ENCODE measurements at places on chromosomes 12 and 14. TPM values are rescaled to one million over a fixed set of nuclear protein-coding genes. Genes with fewer than 3 reads are reported as not detected.
A peak's percentile ranks its signal among the peaks of the same experiment; 100 is the strongest.

DNA sequence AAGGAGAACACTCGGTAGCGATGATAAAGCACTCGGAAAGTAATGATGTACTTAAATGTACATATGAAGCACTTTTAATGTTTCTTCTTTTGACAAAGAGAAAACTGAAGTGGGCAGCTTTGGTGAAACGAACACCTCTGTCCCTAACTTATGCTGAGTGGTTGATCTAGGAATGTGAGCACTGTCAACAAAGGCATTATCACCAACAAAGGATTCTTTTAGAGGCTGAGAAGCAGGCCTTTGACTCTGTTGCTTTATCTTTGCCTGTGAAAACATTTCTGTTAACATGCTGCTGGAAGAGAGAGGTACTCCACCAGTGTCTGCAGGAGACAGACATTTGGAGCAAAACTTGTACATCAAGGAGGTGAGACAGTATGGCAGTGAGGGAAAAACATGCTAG is 103.2 kb upstream of the VRK1 start:
- DNase-seq = no peak

GRCh38 chr12:639988-640387 is 23.3 kb downstream of the NINJ2 start:
- DNase-seq = no peak

GRCh38 chr14:100239211-100239839 is 381 bp downstream of the YY1 start:
- DNase-seq = no peak

Gene SLCO1B1
- not detected for total RNA-seq

DNA sequence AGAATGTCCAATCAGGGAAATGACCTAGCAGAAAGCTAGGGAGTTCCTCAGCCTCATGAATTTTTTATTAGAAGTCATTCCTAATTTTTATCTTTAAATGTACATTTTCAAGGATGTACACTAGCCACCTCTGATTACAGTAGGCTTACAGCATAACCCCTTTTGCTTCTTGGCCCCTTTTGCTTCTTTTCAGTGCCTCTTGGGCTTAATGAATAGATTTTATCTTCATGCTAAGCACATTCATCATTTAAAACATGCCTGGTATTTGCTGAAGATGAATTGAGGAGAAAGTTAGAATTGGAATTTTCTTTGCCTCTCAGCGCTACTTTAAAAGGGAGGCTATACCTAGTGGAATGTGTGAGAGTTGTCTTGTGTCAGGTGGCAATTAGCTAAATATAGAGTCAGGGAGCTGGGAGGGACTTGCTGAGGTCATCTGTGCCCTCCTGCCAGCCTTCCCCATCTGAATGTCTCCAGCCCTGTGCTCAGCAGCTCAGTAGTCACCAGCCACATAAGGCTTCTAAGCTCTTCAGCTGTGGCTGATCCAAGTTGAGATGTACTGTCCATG is 132.1 kb downstream of the SAMD4A start:
- no peak for DNase-seq

DNA sequence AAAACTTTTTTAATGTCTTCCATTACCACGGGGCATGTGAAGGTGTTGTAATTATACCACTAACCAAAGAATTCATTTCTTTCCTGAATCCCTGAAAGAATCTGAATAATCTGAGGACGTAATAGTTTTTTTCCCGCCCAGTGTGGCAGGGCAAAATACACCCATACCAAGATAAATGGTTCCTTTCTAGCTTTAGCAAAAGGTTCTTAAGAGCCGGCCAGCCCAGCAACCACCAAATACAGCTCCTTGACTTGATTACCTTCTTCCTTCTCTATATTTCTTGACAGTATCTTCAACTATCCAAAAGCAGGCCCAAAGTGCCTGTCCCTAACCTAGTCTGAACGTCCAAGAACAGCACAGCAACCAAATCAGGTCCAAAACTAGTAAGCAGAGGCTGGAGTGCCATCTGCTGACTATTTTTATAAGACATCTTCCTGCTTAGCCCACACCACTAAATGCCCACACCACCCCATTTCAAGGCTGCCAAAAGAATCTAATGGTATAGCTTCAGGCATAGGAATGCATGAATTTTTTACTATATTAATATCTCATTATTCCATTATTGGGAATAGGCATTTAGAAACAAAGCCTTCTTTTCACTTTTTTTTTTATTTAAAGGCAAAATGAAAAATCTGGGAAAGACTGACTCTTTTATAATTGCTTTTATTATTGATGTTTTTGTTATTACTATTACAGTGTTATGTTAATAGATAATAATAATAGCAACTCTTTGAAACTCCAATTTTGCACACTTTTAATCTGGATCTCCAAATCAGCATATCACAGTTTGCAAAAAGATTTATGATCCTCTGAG is 524.4 kb downstream of the MED13L start:
- no peak for DNase-seq

GRCh38 chr14:57326253-57326652 is 57.5 kb downstream of the AP5M1 start:
- DNase-seq = no peak

Gene PDE3A
- 93.8 TPM for total RNA-seq

DNA sequence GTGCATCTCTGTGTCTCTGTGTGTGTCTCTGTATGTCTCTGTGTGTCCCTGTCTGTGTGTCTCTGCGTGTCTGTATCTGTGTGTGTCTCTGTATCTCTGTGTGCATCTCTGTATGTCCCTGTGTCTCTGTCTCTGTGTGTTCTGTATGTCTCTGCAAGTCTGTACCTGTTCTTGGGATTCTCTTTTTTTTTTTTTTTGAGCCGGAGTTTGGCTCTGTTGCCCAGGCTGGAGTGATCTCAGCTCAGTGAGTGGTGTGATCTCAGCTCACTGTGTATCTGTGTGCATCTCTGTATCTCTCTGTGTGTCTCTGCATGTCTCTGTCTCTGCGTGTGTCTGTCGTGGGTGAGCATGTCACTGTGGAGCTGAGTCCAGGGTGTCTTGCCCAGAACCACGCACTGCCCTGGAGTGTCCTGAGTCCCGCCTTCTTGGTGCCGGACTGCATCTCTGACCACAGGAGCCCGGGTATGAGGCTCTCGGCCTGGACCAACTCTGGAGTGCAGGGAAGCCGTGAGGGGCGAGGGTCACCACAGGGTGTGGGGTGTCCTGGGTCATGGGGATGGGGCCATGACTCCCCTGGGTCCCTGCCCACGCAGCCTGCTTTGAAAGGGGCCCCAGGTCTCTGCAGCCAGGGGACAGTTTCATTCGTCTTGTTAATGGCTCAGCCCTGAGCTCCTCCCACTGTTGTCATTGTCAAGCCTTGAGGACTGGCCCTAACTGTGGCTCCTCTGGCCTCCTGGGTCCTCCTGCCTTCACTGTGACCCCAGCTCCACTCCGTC is 11.8 kb downstream of the MYL2 start:
- no peak for DNase-seq

DNA sequence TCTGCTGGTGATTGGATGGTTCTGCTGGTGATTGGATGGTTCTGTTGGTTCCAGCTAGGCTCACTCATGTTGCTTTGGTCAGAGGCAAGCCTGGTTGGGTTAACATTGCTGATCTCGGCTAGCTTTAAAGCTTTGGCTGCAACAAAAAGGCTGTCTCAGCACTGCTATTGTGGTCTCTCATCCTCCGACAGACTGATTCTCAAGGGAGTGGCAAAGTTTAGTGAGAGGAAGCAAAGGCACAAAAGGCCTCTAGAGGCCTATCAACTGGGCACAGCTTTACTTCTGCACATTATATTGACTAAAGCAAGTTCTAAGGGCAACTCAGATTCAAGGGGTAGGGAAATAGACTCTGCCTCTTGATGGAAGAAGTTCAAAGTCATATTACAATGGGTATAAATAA is 84.7 kb upstream of the LGR5 start:
- no peak for DNase-seq

Gene RHOJ
- 12.1 TPM for total RNA-seq

DNA sequence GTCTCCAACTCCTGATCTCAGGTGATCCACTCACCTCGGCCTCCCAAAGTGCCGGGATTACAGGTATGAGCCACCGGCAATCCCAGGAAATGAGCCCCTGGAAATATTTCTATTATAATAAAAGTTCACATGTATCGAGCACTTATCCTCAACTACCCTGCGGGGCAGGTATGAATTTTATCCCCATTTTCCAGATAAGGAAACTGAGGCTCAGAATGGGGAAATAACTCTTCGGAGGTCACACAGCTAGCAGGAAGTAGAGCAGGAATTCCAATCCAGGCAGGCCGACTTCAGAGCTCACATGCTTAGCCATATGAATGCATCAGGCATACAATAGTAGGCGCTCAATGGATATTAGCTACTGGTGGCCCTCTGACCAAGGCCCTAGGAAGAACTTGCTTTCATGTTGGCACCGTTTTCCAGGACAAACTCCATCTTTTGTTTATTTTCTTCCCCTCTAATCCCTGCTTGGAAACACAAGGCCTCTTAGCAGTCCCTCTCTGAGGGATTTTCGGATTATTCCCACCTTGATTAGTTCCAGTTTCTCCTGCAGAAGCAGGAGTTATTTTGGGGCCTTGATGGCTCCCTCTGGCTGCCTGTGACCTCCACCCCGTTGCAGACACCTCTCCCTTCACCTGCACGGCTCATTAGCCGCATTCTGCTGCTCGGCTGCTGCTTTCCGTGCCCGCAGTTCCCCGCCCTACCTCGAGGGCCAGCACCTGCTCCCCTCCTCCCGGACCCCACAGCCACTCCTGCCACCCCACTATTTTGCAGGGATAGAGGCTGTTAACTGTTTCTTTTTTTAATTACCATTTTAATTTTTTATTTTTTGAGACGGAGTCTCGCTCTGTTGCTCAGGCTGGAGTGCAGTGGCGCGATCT is 18.7 kb upstream of the POP5 start:
- no peak for DNase-seq

GRCh38 chr12:89661706-89662330 is 46.8 kb downstream of the ATP2B1 start:
- DNase-seq = no peak

GRCh38 chr14:75491376-75491978 is 30.8 kb upstream of the BATF start:
- peak; percentile 74 for DNase-seq

GRCh38 chr12:105596731-105597130 is 266.2 kb downstream of the C12orf75 start:
- no peak for DNase-seq

Gene TMEM106C
- 69.6 TPM for total RNA-seq

DNA sequence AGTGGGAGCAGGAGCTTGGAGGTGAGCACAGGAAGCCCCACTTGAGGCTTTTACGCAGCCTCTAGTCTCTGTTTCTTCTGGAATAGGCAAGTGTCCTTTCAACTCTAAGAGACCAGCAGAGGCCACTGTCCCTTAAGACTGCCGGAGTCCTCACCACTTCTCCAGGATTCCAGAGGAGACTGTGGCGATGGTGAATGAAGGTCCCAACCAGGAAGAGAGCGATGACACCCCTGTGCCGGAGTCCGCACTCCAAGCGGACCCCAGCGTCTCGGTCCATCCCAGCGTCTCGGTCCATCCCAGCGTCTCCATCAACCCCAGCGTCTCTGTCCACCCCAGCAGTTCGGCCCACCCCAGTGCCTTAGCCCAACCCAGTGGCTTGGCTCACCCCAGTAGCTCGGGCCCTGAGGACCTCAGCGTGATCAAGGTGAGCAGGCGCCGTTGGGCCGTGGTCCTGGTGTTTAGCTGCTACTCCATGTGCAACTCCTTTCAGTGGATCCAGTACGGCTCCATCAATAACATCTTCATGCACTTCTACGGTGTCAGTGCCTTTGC is 442 bp downstream of the FLVCR2 start:
- DNase-seq = no peak

- no peak for DNase-seq
Measured at GRCh38 chr12:132503618-132504204, 13.8 kb downstream of the FBRSL1 start.

- no peak for DNase-seq
Measured at GRCh38 chr12:2113119-2113912, 60.5 kb downstream of the CACNA1C start.

Gene MYBPC1
- not detected for total RNA-seq

- DNase-seq = no peak
Measured at GRCh38 chr12:79006306-79006705, 141.7 kb downstream of the SYT1 start.

- peak; percentile 57 for DNase-seq
Measured at GRCh38 chr12:2691345-2692071, 103.3 kb upstream of the FKBP4 start.

Gene ERBB3
- 25.0 TPM for total RNA-seq

GRCh38 chr12:90333939-90334338 is 621.0 kb downstream of the CCER1 start:
- DNase-seq = no peak

DNA sequence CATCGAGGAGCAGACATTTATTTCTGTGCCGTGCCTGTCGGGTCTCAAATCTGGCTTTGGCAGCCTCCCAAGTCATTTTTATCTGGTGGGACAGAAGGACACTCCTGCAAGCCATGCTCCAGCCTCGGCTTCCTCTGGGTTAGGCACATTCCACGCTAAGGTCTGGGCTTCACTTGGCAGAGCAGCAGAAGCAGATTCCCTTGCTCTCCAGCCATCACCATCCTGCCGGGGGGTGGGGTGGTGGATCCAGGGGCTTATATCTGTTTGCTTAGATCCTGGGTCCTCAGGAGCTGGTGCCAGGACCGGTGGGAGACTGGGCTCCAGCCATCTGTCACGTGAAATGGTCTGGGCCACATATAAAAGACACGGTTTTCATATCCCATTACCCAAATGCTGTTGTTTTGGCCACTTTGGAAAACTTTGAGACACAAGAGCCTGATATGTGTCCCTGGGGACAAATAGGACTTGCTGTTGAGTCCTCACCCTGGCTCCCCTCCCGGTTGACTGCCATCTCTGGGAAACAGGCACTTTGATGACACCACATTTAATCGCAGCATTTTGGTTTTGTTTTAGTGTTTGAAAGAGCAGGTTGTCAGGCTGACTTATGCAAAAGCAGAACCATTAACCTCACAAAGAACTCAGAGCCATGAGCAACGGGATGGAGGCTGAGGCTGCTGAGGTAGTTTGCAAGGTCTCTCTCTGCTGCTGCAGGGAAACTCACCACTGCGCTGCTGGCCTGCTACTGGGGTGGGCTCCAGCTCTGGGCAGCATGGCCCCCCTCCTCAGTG is 69.6 kb upstream of the PRMT8 start:
- no peak for DNase-seq

GRCh38 chr12:64544371-64545080 is 65.8 kb upstream of the RASSF3 start:
- no peak for DNase-seq

DNA sequence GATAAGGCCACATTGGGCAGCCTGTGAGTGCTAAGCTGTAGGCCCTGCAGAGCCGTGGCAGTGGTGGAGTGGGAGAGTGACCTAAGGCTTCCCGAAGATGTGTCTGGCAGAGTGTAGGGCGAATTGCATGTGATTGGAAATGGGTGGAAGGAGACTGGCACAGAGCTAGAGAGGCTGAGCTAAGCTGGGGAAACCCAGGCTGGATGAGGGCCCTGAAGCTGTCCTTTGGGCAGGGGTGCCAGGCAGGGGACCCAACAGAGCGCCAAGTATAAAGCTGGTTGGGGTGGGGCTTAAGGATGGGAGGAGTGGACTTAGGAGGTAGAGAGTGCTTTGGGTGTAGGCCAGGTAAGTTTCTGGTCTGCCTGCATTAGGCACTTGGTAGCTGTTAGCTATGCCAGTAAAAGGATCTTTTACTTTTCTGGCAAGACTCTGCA is 47.9 kb downstream of the WDR20 start:
- no peak for DNase-seq

- no peak for DNase-seq
Measured at GRCh38 chr12:111462210-111462769, 56.6 kb downstream of the SH2B3 start.
